ENCODE measurements at places on chromosomes 3 and 15.

- DNase-seq, result no peak
Measured at GRCh38 chr3:121659586-121659985, 1.1 kb downstream of the HCLS1 start.

DNA sequence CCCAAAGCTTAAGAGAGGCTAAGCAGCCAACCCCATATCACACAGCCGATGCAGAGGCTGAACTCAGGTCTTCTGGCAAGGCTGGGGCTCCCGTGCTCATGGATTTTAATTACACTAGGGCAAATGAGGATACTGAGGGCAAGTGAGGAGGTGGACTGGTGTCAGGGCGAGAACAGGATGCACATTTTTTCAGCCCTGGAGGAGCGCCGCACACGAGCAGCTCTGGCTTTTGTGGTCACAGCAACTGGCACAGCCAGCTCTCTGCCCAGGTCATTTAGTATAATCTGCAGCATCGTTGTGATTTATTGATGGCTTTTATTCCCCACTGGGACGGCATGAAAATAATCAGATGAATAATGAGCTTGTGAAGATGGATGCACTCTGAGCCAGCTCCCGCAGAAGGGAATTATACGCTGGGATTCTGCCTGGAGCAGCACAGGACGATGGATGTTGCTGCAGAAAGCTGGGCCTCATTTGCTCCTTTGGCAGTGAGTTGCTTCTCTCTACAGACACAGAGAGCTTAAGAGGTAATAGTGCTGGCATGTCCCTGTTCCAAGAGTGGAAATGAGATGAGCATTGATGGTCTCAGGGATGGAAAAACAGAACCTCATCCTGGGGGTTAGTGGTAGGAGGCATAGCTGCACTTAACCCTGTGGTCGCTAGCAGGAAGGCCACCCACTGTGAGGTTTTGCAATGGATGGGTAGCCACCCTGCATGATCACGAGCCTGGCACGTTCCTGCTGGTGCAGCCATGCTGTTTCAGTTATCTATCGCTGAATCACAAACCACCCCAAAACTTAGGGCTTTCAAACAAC is 135.4 kb downstream of the UACA start:
- DNase-seq, result peak; percentile 86

GRCh38 chr3:30666572-30667279 is 60.3 kb downstream of the TGFBR2 start:
- no peak for DNase-seq

GRCh38 chr3:16378415-16378814 is 113.4 kb downstream of the OXNAD1 start:
- no peak for DNase-seq

DNA sequence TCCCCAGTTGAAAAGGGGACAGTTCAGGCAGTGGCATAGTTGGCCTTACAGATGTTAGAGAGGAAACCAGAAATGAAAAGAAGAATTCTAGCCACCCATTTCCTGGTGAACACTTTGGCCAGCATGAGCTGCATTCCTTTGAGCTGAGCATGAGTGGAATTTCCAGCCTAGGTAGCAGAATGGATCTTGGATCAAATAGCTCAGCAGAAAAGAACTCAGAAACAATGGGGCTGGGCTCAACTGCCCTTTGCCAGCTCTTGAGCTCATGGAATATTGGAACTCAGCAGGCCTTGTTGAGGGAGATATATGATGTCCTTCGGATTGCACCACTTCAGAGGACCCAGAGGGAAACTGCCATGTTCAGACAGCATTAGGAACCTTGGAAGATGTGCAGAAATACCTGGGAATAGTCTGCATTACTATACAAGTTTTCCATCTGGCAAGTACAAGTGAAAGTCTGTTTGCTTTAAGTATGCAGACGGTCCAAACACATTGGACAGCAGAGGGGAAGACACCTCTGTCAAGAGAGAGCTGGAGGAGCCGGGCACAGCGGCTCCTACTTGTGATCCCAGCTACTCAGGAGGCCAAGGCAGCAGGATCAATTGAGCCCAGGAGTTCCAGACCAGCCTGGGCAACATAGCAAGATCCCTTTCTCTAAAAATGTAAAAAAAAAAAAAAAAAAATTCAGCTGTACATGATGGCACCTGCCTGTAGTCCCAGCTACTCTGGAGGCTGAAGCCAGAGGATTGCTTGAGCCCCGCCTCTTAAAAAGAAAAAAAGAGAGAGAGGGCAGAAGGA is 3.1 kb upstream of the CDV3 start:
- DNase-seq, result peak; percentile 94

DNA sequence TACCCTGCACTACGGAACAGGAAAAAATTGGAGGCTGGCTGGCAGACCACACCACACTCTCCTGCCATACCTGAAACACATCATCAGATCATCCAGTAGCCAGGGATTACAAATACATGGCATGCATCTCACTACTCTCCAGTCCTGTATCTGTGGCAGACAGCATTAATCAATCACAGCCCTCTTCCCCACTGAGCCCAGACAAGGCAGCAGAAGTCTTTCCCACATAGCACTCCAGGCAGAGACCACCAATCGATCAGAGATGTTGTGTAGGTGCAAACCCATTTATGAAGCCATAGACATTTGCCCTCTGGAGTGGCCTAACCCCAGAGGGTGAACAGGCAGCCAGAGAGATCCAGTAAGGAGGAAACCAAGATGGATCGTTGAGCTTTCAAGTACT is 410.9 kb upstream of the PROK2 start:
- no peak for DNase-seq

DNA sequence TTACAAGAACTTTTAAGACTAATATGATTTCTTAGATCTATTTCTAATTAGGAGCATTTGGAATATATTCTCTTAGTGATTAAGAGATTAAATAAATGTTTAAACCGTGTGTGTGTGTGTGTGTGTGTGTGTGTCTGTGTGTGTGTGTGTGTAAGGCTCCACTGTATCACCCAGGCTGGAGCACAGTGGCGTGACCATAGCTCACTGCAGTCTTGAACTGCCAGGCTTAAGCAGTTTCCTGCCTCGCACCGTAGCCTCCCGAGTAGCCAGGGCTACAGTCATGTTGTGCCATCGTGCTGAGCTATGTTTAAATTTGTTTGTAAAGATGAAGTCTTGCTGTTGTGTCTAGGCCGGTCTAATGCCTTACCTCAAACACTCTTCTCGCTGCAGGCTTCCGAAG is 109.4 kb downstream of the KLHL25 start:
- DNase-seq, result no peak

GRCh38 chr3:18086078-18086477 is 339.1 kb downstream of the SATB1 start:
- DNase-seq, result no peak

- no peak for DNase-seq
Measured at GRCh38 chr15:60844511-60845174, 365.7 kb upstream of the ICE2 start.

- DNase-seq, result no peak
Measured at GRCh38 chr3:102002056-102002455, 152.7 kb downstream of the NFKBIZ start.

- no peak for DNase-seq
Measured at GRCh38 chr3:65035246-65035645, 347.4 kb upstream of the ADAMTS9 start.

- no peak for DNase-seq
Measured at GRCh38 chr3:169953462-169954141, 13.0 kb upstream of the SEC62 start.

DNA sequence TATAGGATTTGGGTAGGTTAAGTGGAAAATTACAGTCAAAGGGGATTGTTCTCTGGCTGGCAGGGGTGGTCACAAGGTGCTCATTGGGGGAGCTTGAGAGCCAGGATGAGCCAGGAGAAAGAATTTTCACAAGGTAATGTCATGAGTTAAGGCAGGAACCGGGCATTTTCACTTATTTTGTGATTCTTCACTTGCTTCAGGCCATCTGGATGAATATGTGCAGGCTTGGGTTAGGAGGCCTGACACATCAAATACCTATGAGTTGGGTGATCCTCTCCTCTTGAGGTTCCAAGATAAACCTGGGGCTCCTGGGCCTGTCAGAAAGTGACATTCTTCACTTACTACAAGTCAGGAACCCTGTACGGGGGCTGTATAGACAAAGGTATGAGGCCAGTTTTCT is 68.7 kb downstream of the CD200 start:
- DNase-seq, result no peak

DNA sequence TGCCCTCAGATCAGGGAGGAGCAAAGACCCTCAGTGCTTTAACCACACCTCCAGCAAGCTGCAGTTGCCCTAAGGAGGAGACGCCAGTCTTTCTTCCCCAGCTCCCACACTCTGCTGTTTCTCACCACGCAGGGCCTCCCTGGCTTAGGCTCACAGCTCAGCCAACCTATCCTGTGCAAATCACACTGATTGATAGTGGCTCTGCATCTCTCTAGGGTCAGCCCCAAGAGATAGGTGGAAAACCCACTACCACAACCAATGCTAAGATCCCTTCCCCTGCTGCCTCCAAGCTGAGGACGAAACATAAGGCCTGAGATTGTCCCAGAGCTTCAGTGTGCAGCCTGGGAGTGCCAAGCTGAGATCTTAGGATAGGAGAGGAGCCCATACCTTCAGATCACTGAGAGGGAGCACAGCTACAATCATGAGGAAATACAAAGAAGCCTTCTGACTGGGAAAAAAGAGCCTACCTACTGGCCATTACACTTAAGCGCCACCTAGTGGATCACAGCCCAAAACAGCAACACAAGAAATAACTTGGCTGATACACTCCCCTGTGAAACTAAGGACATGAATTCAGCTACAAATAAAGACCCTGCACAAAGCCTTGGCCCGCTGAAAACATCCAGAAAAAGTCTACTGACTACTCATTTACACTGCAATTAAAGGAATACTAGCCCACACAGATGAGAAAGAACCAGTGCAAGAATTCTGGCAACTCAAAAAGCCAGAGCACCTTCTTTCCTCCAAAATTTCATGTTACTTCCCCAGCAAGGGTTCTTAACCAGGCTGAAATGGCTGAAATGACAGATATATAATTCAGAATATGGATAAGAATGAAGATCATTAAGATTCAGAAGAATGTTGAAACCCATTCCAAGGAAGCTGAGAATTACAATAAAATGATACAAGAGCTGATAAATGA is 271.5 kb upstream of the DCBLD2 start:
- DNase-seq, result peak; percentile 83

DNA sequence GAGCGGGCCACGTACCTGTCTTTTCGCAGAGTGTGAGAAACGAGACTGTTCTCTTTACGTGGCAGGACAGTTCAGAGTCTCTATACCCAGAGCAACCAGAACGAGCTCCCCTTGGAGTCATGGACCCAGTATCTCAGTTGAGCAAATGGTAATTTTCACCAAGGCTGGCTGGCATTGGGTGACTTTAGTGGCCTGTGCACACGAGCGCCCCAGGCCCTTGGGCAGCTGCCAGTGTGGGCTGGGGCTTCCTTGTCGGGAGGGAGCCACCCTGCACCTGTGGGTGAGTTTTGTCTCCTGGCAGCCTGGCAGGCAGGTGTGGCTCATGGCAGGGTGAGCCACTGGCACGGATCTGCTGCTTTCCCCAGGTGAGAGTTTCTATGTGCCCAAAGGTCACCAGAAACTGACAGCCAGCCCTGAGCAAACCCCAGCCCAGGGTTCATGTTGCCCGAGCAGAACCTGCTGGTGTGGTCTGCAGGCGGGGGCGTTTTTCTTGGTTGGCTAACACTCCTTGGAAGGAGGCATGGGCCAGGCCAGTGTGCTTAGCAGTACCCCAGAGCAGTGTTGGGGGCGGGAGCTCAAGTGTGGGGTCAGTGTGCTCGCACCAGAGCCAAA is 135.0 kb downstream of the TJP1 start:
- DNase-seq, result no peak

GRCh38 chr3:122993124-122993978 is 34.2 kb downstream of the SEMA5B start:
- no peak for DNase-seq

DNA sequence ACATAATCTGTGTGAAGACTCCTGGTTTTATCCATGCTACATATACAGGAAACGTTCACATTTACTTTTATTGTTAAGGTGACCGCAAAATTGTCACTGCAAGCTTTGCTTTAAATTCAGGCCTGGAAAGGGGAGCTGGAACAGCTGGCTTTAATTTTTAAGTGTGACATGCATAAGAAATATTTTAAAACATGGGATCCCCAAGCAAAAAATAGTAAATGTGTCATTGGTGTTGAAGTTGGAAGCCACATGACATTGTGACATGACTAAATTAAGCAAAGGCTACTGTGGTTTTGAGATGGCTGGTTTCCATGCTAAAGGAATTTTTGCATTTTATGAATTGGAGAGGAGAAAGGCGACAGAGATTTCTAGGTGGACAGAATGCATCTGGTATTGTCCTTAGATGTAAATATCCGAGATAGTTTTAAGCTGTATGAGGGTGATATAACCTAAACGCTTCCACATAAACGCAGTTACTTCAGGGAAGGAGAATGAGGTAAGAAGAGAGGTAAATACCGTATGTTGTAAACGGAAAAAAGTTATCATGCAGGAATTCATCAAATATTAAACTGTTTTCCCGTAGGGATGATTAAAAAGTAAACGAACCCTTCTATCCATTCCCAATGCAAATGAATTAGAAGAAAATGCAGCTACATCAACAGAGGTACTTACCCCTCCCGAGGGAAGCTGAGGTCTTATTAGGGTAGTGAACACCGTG is 927 bp upstream of the FYTTD1 start:
- peak; percentile 80 for DNase-seq

- DNase-seq, result no peak
Measured at GRCh38 chr3:152865668-152866245, 30.8 kb downstream of the P2RY1 start.

DNA sequence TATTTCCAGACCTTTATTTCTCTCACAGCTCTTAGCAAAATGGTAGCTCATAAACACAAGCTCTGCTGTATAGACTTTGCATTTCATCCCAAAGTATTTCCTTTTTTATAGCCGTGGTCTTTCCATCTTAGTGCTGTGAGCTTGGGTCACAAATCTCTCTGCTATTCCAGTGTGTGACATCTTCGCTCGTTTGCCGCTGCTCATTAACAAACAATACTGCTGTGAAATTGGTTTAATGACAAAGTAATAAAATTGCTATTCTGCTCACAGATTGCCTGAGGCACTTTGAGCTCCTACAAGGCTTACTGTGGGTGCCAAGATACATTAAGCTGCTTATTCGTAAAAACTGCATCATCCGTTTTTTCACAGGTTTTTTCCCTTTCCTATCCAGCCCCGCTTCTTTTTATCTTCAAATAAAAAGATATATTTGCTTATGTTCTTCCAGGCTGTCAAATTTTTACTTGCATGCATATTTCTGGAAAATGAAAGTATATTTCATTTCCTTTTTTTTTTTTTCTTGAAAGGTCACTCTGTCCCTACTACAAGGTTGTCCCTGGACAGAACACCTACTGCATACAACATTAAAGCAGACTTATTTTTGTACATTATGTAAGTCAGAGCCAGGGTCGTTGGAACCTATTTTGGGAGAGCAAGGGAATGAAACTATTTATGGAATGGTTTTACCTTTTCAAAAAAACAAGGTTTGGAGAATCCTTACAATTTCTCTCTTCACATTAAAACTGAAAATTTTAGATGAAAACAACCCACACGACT is 174.5 kb downstream of the MEIS2 start:
- no peak for DNase-seq

GRCh38 chr15:77650265-77650664 is 17.6 kb upstream of the LINGO1 start:
- no peak for DNase-seq

- peak; percentile 61 for DNase-seq
Measured at GRCh38 chr15:28086175-28086703, 12.9 kb downstream of the OCA2 start.

- peak; percentile 18 for DNase-seq
Measured at GRCh38 chr3:139935016-139935865, at the start of gene CLSTN2. Gene CLSTN2 (plus strand): TSS chr3:139935185.
